ENCODE measurements at places on chromosomes 1 and 21.

GRCh38 chr1:220717800-220718640 is 27.9 kb downstream of the C1orf115 start:
- no peak overlapping the region for H3K4me3 ChIP-seq
- no peak for DNase-seq
- no peaks in the 10 kb centered on the region for H3K36me3 ChIP-seq
- no peaks in the 10 kb centered on the region for H3K4me1 ChIP-seq
- no peak overlapping the region for H3K27ac ChIP-seq

GRCh38 chr1:205626216-205626615 is 5.6 kb downstream of the ELK4 start:
- H3K4me1 ChIP-seq: peaks cover 15% of the 10 kb centered on the region
- peaks cover 13% of the 10 kb centered on the region for H3K36me3 ChIP-seq
- DNase-seq: no peak
- no peaks in the 10 kb centered on the region for H3K27me3 ChIP-seq
- no peak overlapping the region for H3K4me3 ChIP-seq

DNA sequence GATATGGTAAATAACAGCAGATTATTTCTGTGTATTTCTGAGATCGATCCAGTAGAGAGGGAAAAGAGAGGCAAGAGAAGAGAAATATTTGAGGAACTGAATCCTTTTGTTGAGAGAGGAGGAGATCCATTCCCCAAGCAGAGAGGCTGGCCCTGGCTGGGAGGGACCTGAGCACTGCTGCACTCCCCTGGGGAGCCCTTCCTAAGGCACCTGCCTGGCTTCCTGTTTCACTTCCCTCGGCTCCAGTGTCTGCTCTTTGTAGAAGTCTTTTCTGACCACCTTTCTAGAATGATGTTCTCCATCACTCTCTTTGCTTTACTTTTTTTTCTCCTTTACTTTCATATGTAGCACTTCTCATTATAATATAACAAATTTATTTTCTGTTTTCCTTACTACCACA is 42.3 kb upstream of the SLC6A9 start:
- H3K4me3 ChIP-seq: no peak overlapping the region
- H3K27ac ChIP-seq: no peak overlapping the region
- H3K27me3 ChIP-seq: no peaks in the 10 kb centered on the region
- no peak for DNase-seq
- H3K36me3 ChIP-seq: no peaks in the 10 kb centered on the region
- H3K4me1 ChIP-seq: peaks cover 14% of the 10 kb centered on the region

DNA sequence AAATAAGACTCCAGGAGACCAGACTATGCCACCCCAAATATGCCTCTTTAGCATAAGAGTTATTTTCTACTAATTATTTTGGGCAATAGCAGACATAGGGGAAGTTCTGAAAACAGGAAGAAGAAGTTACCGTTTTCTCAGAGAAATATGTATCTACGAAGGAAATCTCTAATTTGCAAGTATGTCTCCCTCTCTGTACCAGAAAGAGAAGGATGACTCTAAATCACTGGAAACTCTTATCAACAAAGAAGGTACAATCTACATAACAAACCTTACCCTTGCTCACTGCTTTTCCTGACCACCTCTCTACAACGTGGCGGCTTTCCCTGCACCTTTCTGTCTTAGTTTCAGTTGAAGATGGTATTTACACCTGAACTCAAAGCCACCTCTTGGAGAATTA is 49.0 kb downstream of the OMA1 start:
- H3K27ac ChIP-seq: no peak overlapping the region
- H3K4me3 ChIP-seq: no peak overlapping the region
- no peaks in the 10 kb centered on the region for H3K27me3 ChIP-seq
- H3K4me1 ChIP-seq: no peaks in the 10 kb centered on the region
- no peaks in the 10 kb centered on the region for H3K36me3 ChIP-seq

GRCh38 chr1:53631622-53632310 is 107.2 kb downstream of the GLIS1 start:
- H3K36me3 ChIP-seq: no peaks in the 10 kb centered on the region
- H3K4me3 ChIP-seq: no peak overlapping the region
- DNase-seq: no peak
- H3K27me3 ChIP-seq: no peaks in the 10 kb centered on the region

DNA sequence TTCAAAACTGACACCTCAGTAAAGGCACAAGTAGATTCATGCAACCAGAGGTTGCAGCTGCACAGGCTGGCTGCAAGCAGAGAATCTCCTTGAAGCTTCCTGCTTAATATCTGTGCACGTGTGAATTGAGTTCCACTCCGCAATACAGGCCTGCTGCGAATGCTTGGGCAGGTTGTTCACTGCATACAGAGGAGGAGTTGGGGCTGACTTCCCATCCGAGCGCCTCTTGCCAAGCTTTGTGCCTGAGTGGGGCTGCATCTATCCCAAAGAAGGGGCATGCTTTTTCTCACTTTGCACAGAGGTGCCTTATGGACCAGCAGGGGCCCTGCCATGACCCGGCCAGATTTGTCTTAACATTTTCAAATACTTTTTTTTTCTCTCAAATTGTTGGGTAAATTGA is 17.9 kb upstream of the PADI1 start:
- H3K4me3 ChIP-seq: no peak overlapping the region
- H3K27ac ChIP-seq: no peak overlapping the region
- H3K27me3 ChIP-seq: no peaks in the 10 kb centered on the region
- DNase-seq: no peak
- H3K36me3 ChIP-seq: no peaks in the 10 kb centered on the region

- H3K36me3 ChIP-seq: no peaks in the 10 kb centered on the region
- peaks cover 18% of the 10 kb centered on the region for H3K27me3 ChIP-seq
- H3K4me1 ChIP-seq: no peaks in the 10 kb centered on the region
- H3K4me3 ChIP-seq: no peak overlapping the region
Measured at GRCh38 chr1:167465743-167466142, 52.6 kb downstream of the CD247 start.

Data from GM23248 (cell line).